ENCODE measurements at places on chromosomes 3 and 15.

GRCh38 chr15:101651554-101652097, 555 bp downstream of the TM2D3 start:
- DNase-seq = no peak

DNA sequence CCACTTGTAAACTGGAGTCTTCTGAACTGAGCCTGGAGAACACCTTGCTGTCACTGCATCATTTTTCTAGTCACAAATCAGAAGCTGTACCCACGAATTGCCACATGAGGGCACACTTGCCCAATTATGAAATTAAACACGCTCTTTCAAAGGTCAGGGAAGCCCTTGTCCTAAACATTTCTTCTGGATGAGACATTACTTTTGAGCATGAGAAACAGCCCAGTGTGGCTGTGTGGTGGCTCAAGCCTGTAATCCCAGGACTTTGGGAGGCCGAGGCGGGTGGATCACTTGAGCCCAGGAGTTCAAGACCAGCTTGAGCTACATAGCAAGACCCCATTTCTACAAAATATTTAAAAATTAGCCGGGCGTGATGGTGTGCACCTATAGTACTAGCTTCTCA, 27.5 kb upstream of the CFAP161 start:
- peak; percentile 57 for DNase-seq

DNA sequence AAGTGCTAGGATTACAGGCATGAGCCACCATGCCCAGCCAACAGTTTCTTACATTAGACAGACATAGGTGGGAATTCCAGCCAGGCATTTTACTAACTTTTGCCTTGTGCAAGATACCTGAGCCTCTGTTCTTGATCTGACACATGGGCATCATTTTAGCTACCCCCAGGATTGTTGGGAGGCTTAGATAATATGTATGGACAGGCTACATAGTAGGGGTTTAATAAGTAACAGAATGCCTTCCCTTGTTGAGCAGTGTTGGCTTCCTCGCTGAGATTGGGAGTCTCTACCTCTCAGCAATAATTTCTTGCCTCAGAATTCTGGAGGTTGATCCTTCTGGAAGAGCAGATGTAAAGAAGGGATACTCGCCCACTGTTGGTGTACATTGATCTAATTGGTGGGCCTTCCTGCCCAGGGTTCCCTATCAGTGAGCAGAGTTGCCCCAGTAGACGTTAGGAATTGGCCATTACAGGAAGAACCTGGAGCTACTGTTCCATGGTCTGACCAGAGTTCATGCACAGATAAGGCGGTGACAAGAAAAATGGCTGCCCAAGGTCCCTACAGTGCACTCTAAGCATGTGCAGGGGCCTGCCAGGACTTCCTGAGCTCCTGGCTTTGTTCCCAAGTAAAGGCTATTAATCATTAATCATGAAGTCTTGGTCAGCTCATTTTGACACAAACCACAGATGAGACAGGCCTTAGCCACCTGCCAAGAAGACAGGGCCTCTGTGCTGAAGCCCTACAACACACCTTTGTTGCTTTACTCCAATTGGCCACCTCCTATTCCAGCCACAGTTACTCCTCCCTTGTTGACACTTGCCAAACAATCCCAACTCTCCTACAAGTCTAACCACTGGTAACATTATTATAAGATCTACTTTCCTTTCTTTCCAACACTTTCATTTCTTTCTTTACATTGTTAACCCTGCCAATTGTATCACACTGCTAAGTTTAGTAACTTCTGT, 5.0 kb upstream of the IL17RE start:
- DNase-seq = no peak

- no peak for DNase-seq
These were observed 103.7 kb upstream of the AADACL2 start for GRCh38 chr3:151630035-151630434.

GRCh38 chr3:185763347-185764005, 61.4 kb downstream of the IGF2BP2 start:
- no peak for DNase-seq

- no peak for DNase-seq
These were observed 68.1 kb downstream of the IMPG2 start for GRCh38 chr3:101252307-101252706.

DNA sequence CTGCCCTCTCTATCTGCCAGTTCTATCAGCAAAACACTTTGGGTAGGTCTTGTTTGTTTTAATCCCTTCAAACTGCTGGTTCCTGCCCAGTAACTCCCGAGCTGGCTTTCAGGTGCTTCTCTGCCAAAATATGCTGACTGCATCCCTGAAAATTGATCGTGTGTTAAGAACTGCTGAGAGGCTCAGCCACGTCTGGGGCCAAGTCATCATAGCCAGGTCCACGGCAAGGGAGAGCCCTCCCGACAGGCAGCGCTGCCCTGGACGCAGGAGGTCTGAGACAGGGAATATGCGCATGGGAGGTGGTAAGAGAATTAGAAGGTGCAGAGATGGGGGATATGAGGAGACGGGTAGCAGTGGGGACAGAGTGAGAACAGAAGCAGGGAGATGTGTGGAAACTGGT, 179.7 kb upstream of the TOPAZ1 start:
- DNase-seq = no peak

DNA sequence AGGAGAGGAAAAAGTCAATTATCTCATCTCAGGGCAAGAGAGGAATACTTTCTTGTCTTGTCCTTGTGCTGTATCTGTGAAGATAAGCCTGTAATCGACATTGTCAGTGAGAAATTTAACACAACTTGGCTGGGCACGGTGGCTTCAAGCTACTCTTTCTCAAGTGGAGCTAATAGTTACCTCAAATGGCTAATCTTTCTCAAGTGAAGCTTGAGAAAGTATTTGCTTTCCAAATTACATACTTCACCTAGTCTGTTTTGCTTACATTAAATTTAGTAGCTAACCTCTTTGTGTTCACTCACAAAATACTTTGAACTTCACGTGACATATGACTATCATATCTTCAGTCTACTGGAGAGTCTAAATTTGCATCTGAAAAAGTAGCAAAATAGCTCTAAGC, 48.3 kb upstream of the B3GALNT1 start:
- no peak for DNase-seq

DNA sequence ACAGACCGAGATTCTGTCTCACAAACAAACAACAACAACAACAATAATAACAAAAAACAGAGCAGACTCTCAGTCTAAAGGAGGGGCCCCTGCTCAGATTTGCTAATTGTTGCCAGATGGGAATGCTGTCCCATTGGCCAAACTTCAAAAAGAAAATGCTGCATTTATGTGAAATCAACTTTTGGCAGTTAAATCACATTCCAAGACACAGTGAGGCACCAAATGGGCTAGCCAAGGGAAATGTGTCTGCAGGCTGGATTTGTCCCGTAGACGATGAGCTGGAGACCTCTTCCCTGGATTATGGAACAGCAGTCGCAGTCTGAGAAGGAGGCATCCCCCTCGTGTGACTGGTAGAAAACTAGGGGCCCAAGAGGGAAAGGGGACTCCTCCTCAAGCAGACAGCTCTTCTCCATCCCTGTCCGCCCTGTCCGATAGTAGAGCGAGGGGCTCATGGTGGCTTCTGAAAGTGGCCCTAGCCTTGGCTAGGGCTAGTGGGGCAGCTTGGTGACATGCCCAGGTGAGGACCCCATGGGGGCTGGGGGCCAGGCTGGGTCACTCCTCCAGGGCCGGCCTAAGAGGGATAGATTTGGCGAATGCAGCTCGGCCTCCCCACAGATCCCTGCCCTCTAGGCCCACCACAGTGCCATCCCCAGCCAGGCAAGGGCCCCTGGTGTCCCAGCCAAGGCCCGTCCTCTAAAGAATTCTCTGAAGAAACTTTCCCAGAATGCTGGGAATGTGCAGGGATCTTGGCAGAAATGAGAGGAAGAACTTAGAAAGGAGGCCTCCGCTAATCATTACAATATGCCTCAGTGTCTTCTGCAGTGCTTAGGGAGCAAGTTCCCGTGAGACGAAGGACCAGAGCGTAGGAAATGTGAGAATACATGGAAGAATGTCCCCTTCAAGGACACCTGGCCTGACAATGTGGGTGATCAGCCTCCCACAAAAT, 2.0 kb downstream of the SLC22A14 start:
- no peak for DNase-seq

DNA sequence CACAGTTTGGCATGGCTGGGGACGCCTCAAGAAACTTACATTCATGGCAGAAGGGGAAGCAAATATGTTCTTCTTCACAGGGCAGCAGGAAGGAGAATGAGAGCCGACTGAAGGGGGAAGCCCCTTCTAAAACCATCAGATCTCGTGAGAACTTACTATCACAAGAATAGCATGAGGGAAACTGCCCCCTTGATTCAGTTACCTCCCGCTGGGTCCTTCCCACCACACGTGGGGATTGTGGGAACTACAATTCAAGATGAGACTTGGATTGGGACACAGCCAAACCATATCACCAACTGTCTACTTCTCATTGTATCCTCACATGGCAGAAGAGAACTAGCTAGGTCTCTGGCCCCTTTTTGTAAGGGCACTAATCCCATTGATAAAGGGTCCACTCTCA, 30.5 kb downstream of the CCDC32 start:
- DNase-seq = no peak
